ENCODE measurements at places on chromosomes 3 and 15.

DNA sequence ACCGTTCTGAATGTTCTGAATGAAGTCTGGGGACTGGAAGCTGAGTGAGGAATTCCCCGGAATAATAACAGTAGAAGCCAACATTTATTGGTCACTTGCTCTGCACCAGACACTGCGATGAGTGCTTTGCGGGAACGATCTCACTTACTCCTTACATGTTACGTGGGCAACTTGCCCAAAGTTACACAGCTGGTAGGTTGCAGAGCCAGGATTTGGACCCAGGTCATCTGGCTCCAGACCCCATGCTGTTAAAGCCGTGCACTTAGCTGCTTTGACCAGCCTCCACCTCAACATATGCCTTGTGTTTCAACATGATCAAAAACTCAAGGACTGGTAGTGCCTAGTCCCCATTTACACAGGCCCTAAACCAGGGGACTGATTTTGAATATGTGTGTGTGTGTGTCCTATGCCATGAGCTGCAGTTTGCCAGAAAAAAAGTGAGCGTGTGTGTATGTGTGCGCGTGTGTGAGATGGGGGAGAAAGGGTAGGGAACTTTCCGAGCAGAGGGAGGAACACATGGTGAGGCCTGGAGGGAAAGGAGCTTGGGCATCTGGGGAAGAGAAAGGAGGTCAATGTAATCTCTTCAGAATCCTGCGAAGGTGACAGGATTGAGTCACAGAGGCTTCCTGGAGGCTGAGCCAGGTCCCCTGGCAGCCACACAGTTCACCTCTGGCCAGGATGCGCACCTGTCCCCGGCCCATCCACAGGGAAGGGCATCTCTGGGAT, 28.9 kb downstream of the LINGO1 start:
- DNase-seq = no peak

GRCh38 chr3:4394048-4394447, 73.0 kb downstream of the SUMF1 start:
- DNase-seq = no peak

DNA sequence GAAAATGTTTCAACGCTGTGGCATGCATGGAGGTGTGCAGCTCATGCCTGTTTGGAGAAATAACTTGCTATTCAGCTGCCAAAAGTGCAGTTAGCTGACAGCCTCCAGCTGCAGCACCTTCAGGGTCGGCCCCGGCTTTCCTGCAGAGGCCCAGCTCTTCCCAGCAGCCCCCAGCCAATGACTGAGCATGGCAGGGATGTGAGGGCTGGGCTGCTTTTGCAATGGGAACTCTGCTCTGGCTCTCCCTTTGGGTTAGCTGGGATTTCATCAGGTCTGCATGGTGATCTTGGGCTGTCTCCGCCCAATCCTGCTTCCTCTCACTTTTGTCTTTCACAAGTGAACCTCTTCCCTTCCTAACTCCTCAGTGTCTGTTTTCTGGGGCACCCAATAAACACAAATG, 396.6 kb downstream of the EPHB1 start:
- no peak for DNase-seq

DNA sequence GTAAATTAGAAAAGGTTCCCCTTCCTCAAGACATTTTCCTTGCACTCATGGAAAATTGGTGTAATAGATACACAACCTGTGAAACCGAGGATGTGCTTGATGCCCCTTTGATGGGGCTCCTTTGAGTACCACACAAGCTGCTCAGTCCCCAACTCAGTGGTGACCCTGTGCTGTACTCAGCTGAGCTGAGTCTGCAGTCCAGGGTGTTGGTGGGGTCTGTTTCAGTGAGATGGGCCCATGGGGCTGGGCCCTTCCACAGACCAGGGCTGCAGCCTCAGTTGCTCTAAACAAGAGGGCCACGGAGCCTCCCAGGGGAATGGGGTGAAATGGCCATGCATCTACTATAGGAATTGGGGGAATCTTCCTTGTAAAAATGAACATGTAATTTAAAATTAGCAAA, 39.3 kb downstream of the KY start:
- DNase-seq = no peak

GRCh38 chr3:85081191-85081906, 122.6 kb downstream of the CADM2 start:
- no peak for DNase-seq

DNA sequence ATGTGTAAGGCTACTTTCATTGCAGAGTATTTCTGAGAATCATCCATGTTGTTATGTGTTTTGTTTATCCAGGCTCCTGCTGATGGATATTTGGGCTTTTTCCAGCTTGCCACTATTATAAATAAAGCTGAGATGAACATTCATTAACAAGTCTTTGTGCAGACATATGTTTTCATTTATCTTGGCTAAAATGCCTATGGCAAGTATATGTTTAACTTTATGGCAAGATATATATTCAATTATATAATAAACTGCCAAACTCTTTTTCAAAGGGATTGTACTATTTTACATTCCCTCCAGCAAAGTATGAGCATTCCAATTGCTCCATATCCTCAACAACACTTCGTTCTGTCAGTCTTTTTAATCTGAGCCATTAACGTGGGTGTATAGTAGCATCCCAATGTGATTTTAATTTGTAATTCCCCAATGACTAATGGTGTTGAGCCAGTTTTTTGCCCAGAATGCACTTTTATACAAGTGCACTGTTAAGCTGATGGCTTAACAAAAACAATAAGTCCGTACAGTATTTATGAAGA, 452.4 kb downstream of the SHQ1 start:
- DNase-seq = no peak

DNA sequence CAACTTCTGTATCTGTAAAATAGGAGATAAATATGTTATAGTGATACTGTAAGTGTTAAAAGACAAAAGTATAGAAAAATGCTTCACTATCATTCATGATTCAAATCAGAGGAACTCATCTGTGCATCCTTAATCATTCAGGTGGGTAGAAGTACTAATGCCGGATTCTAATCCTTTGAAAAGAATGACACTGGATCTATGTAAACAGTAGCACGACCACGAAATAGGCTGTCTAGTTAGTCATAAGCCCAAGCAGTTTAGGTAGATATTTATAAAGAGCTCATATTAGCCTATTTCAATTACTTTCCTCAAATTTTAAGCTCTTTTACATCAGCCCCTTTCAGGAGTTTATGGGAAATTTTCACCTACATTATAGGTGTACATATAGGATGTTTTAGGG, 437.9 kb downstream of the SOX2 start:
- no peak for DNase-seq

GRCh38 chr3:70557976-70558375, 245.5 kb upstream of the MDFIC2 start:
- no peak for DNase-seq

All from uterus (tissue), 4 donors.